ENCODE measurements at places on chromosomes 12 and 14.

GRCh38 chr14:23445773-23446172, 10.3 kb upstream of the MYH7 start:
- DNase-seq: no peak

- no peak for DNase-seq
Measured at GRCh38 chr12:25840678-25841465, 117.6 kb upstream of the RASSF8 start.

GRCh38 chr14:84806622-84807021, 723.3 kb upstream of the FLRT2 start:
- DNase-seq: no peak

GRCh38 chr12:105761075-105761474, 377.7 kb downstream of the NUAK1 start:
- no peak for DNase-seq

DNA sequence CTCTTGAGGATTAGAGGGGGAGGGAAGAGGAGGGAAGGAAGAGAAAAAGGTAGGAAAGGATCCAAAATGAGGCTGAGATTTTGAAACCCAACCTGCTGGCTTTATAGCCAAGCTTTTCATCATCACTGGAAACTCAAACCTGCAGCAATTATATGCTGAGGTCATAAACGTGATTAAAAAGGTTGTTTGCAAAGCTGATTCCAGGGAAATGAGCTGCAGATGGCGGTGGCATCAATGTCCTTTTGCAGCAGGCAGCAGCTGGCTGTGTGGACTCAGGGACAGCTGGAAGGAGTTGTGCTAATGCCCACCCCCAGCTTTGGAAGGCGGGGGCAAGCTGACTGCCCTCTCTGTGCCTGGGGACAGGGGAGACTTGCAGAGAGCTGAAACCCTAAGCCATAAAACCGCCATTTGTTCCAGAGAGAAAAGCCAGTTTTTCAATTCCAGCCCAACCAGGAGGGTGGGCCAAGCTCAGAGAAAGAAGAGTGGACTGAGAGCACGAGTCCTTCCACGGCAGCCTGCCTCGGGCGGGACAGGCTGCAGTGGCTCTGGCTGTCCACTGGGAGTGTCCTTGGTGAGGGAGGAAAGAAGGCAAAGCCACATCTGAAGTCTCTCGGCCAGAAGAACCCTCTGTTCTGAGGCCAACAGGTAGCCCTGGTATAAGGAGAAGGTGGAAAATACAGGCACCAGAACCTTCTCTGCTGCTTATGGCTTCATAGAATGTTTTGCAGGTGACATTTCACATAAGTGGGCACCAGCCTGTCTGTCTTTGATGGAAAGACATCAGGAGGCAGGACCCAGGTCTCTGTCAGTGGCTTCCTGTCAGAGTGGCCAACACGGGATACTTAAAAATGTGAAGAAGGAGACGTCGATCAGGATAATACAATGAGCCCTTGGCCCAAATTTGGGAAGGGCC, 90.7 kb downstream of the SINHCAF start:
- no peak for DNase-seq

DNA sequence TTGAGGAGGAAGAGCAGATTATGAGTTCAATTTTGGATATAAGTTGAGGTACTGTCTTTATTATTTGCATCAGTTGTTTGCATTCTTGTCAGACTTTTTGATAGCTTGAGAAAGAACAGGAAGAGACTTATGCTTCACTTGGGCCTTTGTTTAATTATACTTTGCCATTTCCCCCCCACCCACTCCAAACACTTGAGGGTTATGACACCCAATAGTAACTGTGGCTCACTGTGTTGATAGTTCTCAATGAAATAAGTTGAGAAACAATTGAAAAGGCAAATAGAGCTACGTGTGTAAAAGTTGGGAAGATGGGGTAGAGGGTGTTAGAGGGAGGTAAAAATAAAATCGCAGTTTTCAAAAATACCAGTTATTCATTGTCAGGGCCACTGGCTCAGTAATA, 17.7 kb downstream of the NAA30 start:
- DNase-seq: no peak

- DNase-seq: no peak
Measured at GRCh38 chr14:64955297-64955696, 12.8 kb upstream of the GPX2 start.

GRCh38 chr14:77416836-77417235, 6.5 kb downstream of the NOXRED1 start:
- DNase-seq: no peak

GRCh38 chr12:23847857-23848256, 101.6 kb downstream of the SOX5 start:
- no peak for DNase-seq

DNA sequence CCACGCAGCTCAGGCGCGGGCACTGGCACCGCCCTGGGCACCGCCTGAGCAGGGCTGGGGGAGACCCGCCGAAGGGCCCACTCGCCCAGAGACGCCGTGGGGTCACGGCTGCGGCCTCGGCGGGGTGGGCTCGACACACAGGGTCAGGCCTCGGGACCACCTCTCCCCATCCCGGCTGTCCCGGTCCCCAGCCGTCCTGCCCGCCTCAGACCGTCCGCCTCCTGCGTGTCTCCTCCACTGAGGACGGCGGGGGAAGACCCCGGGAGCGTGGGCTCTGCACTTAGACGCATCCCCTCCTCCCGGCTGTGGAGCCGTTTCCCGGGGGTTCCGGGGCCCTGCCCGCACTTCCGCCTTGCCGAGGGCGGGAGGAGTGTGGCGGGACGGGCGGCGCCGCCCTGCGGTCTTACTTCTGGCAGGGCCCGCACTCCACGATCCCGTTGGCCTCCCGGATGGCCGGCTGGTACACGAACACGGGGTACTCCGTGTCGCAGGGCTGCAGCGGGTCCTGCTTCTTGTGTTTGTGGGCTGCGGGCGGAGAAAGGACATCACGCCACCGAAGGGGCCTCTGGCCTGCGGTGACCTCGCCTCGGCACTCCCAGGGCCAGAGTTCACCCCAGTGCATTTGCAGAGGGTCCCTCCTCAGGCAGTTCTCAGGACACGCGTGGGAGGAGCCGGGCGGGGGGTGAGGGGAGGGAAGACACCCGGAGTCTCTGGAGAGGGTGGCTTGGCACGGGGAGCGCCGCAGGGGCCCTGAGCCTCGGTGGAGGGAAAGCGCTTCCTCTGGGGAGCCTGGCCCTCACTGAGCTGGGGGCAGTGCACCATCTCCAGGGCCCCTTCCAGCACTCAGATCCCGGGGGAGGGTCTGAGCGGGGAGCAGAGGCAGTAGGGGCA, 23.1 kb upstream of the LRTM2 start:
- no peak for DNase-seq

- no peak for DNase-seq
Measured at GRCh38 chr12:118326991-118327390, 45.7 kb downstream of the TAOK3 start.

DNA sequence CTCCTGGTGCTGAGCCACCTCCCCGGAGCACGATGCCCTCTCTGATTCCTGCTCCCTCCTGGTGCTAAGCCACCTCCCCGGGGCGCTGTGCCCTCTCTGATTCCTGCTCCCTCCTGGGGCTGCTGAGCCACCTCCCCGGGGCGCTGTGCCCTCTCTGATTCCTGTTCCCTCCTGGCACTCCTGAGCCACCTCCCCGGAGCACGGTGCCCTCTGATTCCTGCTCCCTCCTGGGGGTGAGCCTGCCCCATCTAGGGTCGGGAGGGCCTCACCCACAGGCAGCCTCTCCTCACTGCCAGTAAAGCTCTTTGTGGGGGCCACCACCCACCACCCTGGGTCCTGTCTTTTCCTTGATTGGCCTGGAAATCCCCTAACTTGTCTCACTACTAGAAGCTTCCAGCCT, 327.6 kb upstream of the SFSWAP start:
- no peak for DNase-seq

DNA sequence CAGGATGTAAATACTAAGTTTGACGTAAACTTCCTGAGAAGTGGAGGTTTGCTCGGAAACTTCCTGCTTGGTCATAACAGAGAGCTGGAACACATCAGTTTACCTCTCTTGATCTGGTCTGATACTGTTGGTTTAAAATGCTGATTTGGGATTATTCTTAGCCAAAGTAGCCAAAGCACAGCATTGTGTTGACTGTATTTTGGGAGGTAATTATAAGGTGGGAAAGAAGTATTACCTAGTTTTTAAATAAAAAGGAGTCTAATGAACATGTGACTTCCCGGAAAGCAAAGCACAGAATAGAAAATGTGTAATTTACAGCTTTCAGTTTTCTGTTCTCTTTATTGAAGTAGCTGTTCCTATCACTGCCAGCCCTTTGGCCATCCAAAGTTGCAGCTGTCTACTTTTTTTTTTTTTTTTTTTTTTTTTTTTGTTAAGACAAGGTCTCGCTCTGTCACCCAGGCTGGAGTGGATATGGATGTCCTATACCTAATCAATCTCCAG, 52.2 kb upstream of the SRP54 start:
- DNase-seq: no peak

DNA sequence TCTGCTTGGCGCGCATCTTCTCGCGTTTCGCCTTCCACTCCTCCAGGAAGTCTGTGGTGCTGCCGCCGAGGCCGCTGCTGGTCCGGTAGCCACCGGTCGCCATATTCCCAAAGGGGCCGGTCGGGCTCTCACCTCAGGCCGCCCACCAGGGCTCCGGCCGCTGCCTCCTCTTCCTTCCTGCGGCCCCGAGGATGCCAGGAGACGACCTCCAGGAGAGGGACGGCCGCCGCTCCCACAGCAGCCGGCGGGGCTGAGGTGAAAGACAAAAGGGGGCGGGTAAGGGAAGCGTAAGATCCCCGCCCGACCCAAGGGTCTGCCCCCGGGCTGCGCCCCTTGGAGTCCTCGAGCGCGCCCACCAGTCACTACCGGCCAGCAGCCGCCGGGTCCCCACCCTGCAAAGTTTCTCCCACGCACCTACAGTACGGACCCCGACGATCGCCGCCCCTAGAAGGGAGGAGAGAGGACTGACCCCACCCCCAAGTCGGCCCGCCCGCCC, 574 bp downstream of the PAWR start:
- DNase-seq: no peak

- no peak for DNase-seq
Measured at GRCh38 chr14:100588671-100589070, 1.5 kb upstream of the BEGAIN start.

GRCh38 chr12:62438098-62438692, 28.4 kb upstream of the MON2 start:
- peak; percentile 30 for DNase-seq

GRCh38 chr14:69284170-69284569, 24.2 kb downstream of the GALNT16 start:
- no peak for DNase-seq

GRCh38 chr14:105473677-105474482, 741 bp upstream of the CRIP2 start:
- peak; percentile 60 for DNase-seq

DNA sequence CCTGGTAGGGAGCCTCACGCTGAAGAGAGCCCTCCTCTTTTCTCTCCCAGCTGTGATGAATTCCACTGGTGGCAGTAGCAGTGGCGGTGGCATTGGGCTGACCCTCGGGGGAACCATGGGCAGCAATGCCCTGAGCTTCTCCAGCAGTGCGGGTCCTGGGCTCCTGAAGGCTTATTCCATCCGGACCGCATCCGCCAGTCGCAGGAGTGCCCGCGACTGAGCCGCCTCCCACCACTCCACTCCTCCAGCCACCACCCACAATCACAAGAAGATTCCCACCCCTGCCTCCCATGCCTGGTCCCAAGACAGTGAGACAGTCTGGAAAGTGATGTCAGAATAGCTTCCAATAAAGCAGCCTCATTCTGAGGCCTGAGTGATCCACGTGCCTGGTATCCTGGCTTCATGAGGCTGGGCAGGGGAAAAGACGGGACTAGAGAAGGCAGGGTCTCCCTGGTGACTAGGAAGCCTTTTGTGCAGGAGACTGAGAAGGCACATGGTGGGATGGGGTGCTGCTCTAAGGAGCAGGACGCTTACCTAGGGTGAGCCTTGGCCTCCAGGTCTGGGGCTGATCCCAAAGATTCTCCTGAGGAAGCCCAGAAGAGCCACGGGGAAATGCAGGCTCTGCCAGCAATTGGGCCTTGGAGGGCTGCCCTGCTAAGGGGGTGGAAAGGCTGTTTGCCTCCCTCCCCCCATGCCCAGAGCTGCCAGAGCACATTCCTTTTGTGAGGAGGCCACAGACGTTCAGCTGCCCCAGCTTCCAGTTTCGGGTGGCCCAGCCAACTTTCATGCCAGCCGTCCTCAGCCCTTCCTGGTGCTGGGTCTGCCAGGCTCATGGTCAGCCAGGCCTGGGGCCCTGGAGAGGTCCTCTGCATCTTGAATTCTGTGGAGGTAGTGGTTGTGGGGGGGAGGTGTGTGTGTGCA, 15.8 kb downstream of the KRT7 start:
- DNase-seq: no peak

- no peak for DNase-seq
Measured at GRCh38 chr12:113797535-113797868, 168.6 kb downstream of the RBM19 start.

DNA sequence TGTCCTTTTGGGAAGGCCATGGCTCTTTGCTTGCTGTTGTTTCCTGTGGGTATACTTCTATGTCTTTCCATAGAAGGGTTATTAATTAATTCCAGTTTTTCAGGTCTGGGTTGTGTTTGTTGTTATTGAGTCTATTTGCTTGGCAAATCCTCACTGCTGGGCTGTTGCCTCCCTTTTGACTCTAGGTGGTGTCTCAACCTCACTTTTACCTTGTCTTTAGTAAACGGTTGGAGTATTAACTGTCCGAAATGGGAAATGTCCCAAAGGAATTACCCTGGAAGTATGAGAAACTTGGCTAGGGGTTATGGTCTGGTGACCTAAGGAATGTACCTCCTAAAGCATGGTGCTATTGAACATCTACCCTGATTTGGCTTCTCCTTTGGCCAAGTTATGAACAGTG, 16.7 kb downstream of the PRH1 start:
- no peak for DNase-seq

DNA sequence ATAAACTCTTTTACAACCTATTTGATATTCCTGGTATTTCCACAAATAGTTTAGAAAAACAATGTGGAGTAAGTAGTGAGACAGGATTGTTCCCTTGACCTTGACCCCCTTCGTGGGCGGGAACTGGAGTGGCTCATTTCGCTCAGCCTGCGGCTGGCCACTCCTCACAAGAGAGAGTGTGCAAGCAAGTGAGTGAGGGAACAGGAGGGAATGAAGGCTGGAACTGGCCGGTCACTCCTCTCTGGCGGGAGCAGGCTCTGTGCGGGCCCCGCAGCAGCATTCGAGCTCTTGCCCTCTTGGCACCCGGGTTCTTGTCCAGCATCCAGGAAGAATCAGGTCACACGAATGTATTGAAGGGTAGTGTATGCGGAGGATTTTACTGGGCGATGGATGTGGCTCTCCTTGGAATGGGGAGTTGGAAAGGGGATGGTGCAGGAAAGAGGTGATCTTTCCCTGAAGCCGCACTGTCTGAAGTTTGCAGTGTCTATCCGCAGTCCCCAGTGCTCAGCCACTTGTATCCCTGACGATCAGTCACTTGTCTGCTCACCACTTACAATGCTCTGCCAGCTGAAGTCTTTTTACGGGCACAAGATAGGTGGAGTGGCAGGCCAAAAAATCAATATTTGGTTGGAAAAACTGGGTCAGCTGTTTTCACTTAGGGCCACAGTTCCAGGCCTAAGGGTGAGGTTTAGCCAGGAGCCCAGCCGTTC, 28.0 kb upstream of the TXNRD1 start:
- DNase-seq: no peak
